ENCODE measurements at places on chromosomes 1 and 21.

DNA sequence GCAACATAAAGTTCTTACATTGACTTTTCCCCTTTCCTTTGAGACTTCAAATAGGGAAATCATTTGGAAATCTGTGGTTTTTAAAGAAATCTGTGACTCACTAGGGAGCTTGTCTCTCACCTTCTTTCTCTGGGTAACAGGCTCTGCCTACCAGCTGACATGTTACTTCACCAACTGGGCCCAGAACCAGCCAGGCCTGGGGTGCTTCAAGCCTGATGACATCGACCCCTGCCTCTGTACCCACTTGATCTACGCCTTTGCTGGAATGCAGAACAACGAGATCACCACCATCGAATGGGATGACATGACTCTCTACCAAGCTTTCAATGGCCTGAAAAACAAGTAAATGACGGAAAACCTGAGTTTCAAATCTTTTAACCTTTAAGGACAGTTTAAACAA is 9.2 kb upstream of the CHIA start:
- peak; percentile 20 for DNase-seq

DNA sequence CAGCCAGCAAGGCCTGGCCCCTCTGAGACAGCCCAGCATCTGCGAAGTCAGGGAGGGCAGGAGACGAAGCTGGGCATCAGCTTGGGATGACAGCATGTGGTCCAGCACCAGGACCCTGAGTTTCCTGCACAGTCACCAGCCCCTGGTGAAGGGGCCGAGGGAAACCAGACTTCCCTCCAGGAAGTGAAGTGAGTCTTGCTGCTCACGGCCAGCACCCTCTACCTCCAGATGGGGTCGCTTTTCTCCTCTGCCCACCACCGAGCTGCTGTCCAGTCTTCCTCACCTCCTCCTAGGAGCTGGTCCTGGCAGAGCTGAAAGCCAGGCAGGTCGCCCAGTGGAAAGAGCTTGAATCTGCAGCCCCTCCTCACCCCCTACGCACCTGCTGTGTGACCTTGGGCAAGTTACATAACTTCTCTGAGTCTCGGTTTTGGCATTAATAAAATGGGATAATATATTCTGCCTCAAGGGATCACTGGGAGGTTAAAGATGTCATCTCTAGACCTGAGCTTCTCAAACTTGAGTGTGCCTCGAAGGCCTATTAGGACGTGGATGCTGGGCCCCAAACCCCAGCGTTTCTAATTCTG is 118.5 kb upstream of the VAMP3 start:
- DNase-seq: no peak

- peak; percentile 19 for DNase-seq
These were observed 66.4 kb upstream of the SOD1 start for GRCh38 chr21:31592963-31593560.

DNA sequence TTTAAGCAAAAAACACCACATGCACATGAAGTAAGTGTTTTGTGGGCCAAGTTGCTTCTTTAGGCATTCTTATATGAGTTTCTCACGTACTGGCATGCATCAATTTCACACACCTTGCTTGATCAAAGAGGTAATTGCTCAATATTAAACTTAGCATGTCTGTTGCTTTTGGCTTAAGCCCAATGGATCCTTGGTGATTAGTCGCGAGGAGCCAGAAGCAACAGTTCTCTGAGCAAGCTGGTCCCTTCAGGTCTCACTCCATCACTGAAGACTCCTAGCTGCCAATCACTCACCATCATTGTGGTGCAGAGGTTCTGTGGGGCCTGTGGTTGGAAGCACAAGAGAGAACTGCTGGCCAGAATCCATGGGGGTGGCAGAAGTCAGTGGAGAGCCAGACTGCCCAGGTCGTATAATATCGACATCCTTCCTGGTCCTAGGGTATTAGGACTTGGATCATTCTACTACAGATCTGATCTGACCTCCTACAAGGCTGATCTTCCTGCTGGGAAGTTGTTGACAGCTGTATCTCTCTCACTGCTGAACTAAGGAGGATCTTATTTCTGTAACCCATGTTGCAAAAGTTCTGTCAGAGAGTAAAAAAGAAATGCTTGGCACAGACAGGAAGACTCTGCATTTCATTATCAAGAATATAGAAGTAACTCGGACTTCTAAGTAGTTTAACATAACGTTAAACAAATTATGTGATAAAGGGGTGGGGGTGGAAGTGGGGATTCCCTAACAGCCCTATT is 140.5 kb downstream of the NTPCR start:
- DNase-seq: no peak

DNA sequence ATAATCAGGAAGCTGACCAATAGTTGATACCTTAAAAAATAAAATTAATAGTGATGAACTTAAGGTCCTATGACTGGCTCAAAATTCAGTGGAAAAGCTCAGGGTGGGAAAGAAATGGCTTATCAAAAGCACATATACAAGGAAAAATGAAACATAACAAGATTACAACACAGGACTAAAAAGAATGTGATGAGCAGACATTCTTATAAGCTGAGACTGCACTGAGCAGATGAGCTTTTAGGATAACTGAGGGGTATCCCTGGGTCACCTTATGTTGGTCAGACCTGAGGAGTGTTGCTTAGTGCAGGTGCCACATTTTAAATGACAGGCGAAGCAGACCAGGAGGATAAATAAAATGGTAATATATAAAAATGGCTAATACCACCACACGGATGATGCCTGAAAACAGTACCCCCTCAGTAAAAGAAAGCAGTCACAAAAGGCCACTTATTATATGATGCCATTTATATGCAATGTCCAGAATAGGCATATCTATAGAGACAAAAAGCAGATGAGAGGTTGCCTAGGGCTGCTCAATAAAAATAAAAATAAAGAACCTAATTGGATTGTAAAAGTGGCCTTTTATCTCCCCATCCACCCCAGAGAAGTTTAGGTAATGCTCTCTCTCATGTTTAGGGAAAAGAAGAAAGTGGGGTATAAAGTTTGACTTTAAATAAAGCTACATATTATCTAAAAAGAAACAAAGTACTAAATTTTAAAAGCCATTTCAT is 163.9 kb downstream of the SLC45A1 start:
- DNase-seq: peak; percentile 56

GRCh38 chr1:46406881-46407608 is 12.9 kb downstream of the FAAH start:
- DNase-seq: peak; percentile 33

DNA sequence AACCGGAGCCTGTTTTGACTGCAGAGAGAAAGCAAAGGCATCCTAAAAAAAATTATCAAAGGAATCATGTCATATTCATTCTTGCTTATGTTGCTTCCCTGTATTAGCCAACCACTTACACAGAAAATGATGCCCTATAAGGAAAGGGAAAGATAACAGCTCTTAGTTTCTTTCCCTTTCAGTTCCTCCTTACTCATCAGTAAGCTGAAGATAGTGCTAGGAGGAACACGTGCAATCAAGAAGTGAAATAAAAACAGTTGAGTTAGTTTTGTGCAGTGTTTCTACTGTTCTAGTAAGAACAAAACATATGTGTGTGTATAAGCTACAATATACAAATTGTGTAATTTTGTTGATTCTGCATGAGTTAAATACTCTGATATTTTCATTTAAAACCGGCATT is 45.3 kb upstream of the MTF2 start:
- no peak for DNase-seq

DNA sequence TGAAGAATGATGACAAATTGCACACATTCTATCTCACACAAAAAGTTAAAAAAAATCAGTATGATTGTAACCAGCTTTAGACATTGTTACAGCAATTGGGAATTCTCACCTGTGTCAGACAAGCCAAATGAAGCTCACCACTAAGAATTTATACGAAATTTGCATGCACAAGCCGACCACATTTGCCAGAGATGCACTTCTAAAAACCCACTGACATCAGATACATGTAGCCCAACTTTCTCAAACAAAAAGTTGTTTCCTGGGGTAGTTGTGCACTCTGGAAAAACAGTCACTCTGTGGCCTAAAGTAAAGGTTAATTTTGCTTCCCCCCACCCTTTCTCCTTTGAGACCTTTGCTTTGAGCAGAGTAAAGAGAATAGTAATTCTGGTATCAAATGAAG is 67.9 kb upstream of the IL12RB2 start:
- DNase-seq: no peak

GRCh38 chr1:233406994-233407631 is 79.6 kb downstream of the MAP3K21 start:
- DNase-seq: no peak

GRCh38 chr1:114453361-114453784 is 57.6 kb downstream of the TRIM33 start:
- no peak for DNase-seq

GRCh38 chr1:200039849-200040474 is 12.5 kb downstream of the NR5A2 start:
- no peak for DNase-seq

- DNase-seq: no peak
These were observed 25.7 kb downstream of the ARHGEF19 start for GRCh38 chr1:16186655-16187235.

DNA sequence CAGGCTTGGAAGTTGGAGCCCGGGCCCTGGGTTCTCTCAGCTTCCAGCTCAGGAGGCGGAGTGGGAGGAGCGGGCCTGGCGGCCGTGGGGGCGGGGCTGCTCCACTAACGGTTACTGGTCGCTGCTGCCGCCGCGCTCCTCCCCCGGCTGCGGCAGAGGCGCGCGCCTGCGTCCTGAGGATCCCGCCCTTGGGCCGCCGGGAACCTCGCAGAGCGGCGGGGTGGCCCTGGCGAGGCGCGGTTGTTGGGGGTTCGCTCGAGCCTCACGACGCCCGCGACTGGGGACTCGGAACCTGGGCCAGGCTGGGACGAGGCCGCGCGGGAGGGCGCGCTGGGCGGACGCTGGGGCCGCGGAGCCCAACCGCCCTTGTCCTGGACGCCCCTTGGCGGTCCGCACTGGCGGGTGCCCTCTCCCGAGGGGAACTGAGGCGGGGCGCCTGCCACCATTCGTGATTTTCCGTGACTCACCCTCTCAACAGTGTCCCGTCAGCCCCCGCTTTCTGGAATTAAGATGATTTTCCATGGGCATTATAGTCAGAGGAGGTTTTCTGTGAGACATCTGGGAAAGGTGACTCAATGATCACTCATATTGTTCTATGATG is 34.1 kb downstream of the OR2G3 start:
- DNase-seq: peak; percentile 28

- peak; percentile 95 for DNase-seq
These were observed 60.5 kb downstream of the ERI3 start for GRCh38 chr1:44294588-44295007.

DNA sequence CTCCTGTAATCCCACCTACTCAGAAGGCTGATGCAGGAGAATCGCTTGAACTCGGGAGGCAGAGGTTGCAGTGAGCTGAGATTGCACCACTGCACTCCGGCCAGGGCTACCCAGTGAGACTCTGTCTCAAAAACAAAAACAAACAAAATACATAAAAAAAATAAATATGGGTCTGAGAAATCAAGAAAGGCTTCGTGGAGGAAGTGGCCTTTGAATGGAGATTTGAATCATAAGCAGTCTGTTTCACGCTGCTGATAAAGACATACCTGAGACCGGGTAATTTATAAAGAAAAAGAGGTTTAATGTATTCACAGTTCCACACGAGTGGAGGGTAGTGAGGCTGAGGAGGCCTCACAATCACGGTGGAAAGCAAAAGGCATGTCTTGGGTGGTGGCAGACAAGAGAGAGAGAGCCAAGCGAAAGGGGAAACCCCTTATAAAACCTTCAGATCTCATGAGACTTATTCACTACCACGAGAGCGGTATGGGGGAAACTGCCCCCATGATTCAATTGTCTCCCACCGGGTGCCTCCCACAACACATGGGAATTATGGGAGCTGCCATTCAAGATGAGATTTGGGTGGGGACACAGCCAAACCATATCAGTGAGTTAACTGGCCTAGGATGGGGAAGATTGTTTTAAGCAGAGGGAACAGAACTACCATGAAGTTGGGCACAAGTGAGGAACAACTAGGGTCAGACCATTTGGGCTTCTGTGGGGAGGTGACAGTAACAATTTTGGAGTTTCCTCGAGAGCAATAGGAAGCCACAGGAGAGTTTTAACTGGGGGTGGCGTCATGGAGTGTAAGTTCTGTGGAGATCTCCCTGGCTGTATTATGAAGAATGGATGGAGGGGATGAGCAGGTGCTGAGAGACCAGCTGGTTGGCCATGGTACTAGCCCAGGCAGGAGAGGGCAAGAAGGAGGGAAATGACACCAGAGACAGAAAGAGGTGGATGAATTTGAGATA is 22.2 kb upstream of the WNT4 start:
- DNase-seq: no peak

DNA sequence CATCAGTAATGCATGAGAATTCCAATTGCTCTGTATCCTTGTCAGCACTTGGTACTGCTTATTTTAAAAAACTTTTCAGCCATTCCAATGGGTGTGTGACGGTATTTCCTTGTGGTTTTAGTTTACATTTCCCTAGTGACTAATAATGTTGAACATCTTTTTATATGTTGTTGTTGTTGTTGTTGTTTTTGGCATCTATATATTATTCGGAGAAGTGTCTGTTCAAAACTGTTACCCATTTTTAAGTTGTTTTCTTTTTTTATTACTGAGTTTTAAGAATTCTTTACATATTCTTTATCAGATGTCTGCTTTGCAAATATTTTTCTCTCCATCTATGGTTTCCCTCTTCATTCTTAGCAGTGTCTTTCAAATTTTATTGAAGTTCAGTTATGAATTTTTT is 231.1 kb upstream of the POU3F1 start:
- no peak for DNase-seq

- no peak for DNase-seq
These were observed 24.8 kb upstream of the OR10J5 start for GRCh38 chr1:159560599-159560998.

GRCh38 chr1:41935226-41935625 is 16.5 kb upstream of the HIVEP3 start:
- DNase-seq: peak; percentile 73

DNA sequence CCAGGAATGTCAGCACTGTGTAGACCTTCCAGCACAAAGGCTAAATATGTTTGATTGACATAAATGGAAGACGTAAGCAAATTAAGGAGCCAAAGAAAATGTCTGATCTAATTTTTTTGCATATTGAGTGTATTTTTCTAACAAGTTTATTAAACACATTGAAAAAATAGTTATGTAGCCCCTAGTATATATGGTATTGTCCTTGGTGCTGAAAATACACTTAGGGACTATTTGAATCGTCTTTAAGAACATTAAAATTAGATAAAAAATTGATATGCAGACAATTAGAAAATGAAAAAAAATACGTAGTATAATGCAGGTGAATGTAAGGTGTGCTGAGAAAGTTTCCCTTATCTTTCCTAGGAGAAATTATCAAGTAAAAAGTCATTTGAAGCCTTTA is 337.0 kb downstream of the OMA1 start:
- DNase-seq: peak; percentile 2

DNA sequence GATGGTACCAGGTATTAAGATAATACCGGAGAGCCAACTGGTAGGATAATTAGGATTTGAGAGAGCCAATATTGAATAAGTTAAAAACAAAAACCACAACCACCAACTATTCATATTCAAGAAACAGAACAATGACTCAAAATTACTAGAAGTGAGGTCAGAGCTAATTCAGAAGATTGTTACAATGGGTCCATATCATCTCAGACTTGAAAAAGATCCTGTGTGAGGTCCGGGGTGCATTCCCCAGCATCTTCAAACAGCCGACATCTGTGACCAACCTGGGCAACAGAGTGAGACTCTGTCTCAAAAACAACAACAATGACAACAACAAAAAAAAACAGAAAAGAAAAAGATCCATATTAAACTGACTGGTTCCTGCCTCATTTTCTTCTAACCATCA is 18.6 kb downstream of the AK2 start:
- no peak for DNase-seq
